ENCODE measurements at places on chromosomes 7 and 10.

- no peak for DNase-seq
These were observed 56.0 kb downstream of the PRF1 start for GRCh38 chr10:70546584-70546983.

- DNase-seq: no peak
These were observed 18.1 kb downstream of the NOC3L start for GRCh38 chr10:94344522-94345122.

DNA sequence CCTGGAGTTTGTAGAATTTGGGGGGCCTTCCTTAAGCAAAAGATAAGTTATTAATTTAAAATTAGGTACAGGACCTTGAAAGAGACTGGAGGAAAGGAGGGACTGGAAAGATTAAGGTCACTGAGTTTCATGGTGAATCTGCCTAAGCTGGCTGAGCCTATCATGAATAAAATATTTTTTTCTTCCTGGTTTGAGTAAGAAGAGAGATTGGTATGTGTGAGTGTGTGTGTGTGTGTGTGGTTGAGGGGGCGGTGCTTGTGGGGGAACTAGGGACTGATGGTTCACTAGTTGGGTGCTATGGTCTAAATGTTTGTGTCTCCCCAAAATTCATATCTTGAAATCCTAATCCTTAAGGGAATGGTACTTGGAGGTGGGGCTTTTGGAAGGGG, 142.5 kb upstream of the PRKCQ start:
- DNase-seq: no peak

DNA sequence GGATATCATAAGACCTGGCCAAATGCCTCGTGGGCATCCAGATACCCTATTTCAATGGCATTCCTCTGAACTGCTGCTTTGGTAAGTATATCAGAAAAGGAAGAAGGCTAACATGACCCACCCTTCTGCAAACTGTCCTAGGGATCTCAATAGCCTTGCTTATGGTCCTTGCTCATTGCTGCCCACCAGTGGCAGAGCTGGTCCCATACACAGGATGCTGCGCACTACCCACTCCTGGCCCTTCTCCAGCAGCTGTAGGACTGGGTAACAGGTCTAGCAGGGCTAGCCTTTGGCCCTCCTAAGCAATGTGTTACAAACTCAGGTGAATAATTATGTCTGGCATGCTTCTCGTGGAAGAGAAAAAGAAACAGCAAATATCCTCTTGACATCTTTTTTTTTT, 72.5 kb downstream of the C10orf90 start:
- DNase-seq: no peak

DNA sequence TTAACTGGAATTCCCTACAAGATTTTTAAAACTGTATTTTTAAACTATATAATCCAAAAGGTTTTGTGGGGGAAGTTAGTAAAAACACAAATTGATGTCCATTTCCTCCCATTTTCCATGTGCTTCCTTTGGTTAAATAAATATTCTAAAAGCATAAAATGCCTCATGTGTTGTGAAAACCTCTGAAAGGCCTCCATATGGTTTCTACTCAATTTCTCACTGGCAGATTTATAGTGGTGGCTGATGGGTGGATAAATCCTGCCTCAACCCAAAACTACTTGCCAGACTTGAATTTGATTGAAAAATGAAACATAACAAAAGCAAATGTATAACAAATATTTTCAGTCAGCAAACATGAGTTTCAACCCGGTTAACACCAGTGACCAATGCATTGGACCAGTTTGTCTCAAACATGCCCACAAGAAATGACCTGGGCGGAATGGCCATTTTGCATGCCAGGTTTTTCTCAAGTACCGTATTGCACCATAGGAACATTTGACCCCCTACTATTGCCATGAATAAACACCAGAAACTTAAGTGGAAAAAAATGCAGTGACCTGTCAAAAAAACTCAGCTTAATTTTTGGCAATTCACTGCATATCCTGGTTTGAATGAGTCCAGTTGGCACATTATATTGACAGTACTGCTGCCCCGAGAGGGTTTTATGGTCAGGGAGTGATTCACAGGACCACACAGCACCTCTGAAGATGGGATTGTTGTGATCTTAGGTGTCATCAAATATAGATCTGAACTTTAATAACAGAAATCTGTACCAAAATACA, 454.6 kb upstream of the ANKRD30A start:
- no peak for DNase-seq

DNA sequence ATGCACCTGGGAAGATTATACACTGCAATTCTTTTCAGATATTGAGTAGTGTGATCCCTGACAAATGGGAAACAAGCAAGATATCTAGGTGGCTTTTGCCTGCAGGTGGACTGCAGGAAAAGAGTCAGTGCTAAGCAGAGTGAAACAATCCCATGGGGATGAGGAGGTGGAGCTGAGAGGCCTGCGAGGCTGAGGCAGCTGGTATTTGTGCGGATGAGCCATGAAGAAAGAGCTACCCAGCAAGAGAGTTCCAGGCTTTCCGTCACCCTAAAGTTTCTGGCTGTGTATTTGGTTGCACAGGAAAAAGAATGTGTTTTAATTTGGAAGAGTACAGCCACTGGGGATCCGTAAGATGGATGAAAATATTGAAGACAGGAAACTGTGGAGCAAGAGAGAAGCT, 714.1 kb upstream of the COBL start:
- DNase-seq: no peak

DNA sequence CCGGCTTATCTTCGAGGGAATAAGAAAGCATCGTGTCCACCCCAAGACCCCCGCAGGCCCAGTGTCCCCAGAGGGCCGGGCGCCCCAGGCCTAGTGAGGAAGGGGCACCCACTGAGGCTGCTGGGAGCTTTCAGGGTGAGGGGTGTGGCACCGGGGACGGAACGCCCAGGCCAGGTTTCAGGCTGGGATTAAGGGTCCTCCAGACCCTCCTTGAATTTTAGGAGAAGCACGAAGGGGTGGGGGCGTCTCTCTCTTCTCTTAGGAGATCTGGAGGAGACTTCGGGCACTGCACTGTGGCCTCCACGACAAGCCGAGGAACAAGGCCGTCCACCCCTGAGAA, 96.8 kb downstream of the PDGFA start:
- DNase-seq: no peak

GRCh38 chr7:128697302-128697905, 25.3 kb downstream of the GARIN1A start:
- DNase-seq: peak; percentile 37

DNA sequence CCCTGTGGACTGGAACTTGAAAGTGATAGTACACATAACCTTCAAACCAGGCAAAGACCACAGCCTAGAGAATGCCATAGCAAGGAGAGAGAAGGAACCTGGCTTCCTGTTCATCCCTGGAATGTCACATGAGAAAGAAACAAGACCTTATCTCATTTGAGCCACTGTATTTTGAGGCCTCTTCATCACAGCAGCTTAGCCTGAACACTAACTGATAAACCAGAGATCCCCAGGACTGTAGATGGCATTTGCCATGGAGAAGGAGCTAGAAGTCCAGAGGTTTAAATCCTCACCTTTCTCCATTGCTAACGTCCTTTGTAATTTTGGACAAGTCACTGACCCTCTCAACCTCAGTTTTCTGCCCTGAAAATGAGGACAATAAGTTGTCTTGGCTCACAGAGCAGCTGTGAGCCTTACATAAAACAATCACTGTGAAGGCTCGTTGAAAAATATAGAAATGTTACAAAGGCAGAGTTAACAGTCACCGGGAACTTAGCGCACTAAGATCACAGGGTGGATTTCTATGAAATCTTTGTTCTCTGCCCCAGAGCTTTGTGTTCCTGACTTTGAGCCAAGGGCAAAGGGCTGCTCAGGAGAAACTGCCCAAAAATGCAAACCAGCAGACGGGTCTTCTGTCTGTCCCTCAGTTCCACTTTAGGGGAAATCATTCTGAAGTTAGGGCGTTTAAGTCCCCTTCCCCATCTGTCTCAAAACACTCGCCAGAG, 197.0 kb downstream of the USP6NL start:
- DNase-seq: no peak

- peak; percentile 33 for DNase-seq
These were observed 378 bp downstream of the PIK3AP1 start for GRCh38 chr10:96719850-96720421.

- no peak for DNase-seq
These were observed 281.1 kb downstream of the MAD1L1 start for GRCh38 chr7:1951600-1951999.

- no peak for DNase-seq
These were observed 117.9 kb upstream of the COL1A2 start for GRCh38 chr7:94276795-94277194.

GRCh38 chr7:16794986-16795385, 9.8 kb downstream of the AGR2 start:
- no peak for DNase-seq

GRCh38 chr10:21031232-21031795, 134.2 kb upstream of the NEBL start:
- DNase-seq: no peak

- no peak for DNase-seq
These were observed 66.8 kb upstream of the SEPHS1 start for GRCh38 chr10:13414855-13415254.

GRCh38 chr7:27212497-27213432, 12.9 kb upstream of the HOXA13 start:
- DNase-seq: no peak

- DNase-seq: no peak
These were observed 84.5 kb downstream of the TACC2 start for GRCh38 chr10:122073508-122073907.

GRCh38 chr10:114195079-114195478, 15.9 kb downstream of the TDRD1 start:
- no peak for DNase-seq

DNA sequence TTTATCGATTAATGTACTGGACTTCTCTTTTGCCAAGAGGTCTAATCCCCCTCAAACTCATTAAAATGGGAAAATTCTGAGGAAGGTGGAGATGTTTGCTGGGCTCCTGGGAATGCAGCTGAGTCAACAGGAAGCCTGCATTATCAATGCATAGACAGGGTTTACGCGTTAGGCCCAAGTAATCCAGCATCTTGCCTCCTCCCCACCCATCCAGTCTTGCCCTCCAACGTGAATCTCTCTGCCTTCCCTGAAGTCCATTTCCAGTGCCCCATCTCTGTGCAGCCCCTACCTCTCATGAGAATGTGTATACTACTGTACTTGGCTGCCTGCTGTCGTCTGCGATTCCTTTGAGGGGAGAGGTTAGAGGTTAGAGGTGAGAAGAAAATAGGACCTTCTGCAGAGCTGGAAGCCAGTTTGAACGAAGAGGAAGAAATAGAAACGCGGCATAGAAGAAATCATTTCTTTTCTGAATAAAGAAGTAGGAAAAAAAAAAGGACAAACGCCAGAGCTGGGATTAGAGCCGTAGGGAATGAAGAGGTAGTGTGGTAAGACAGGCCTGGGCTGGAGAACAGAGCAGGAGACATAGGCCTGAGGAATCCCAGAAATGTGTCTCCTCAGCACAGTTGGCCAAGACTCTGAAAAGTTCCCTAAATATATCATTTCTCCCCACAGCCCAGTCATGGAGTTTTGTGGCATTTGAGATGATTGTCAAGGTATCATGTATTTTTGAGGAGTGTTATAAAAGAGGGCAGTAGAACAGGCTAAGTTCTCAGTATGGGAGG, 75.6 kb downstream of the MYOF start:
- DNase-seq: no peak

GRCh38 chr7:98265841-98266271, 13.8 kb upstream of the TECPR1 start:
- no peak for DNase-seq

DNA sequence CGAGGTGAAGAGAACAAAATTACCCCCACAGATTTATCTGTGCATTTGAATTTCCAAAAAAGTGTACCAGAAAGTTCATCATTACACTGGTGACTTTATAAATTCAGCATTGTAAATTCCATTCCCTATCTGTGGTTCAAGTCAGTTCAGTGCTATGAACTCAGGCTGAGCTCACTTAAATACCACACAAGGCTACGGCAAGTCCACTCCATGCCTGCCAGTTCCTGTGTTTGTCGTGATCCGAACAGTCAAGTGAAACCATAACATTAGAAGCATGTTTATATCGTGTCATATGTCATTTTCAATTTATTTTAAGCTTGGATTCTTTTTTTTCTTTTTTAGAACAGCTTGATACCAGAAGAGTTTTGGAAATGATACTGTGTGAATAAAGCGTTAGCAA, 14.8 kb downstream of the MBL2 start:
- DNase-seq: no peak

DNA sequence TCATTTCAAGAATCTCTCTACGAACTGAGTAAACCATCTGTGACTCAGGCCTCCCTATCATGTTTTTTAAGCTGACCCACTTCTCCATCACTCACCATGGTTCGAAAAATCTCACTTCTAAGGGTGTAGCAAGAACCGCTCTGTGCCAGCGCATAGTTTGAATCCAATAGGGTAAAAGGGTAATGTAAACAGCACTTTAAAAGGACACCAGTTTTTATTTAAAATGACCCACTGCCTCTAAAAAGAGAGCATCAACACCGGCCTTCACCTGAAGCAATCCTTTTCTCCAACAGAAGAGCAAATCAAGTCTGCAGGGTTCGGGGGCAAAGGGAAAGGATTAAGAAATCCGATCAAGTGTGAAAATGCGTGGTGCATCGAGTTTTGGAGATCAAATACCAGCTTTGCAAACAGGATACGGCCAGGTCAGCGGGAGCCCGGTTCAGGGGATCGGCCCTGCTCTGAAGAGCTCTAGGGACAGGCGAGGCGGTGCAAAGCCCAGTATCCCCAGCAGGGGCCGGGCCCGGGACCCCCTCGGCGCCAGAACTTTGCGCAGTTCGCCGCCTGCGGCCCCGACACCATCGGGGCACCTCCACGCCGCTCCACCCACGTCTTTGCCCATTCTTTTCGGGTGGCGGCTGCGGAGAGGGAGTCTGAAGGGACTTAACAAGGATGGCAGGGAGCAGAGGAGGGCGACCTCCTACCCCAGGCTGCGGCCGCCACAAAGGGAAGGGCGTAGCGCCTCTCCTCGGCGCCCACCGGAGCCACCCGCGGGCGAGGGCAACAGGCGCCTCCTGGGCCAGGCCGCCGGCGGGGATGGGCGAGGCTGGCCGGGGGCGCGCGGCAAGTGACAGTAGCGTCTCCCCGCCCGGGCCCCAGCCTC, 842 bp downstream of the NMT2 start:
- DNase-seq: peak; percentile 4

- DNase-seq: no peak
These were observed 34.1 kb upstream of the TSPAN33 start for GRCh38 chr7:129110258-129110981.

- no peak for DNase-seq
These were observed 3.0 kb upstream of the JAZF1 start for GRCh38 chr7:28183627-28184026.

- no peak for DNase-seq
These were observed 320.7 kb downstream of the CDC14C start for GRCh38 chr7:49245062-49245461.

DNA sequence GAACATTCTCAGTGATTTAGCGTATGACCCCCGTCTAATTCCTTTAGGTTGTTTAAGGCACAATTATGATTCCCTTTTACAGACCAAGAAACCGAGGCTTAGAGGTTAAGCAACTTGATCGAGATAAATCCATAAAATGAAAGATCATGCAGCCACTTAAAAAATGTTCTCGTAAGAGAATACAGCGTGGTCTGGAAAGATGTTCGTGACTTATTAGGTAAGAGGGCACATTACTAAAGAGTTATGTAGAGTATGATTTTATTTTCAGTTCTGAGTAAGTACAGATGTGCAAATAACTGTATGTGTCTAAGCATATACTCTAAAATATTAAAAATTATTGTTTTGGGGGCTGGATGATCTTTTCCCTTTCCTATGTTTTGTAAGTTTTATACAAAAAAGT, 575.1 kb downstream of the PARD3 start:
- no peak for DNase-seq

- no peak for DNase-seq
These were observed 734.0 kb upstream of the ANKRD30A start for GRCh38 chr10:36391405-36391804.

Measured in stimulated activated CD4-positive, alpha-beta T cell treated with anti-CD3 and anti-CD28 coated beads, Interleukin-15, amount 100 ng/mL, for 1 hour (primary cell).